Caudate nucleus (tissue), 63 donors: ENCODE measurements at places on chromosomes 2 and 18.
A peak's percentile ranks its signal among the peaks of the same experiment; 100 is the strongest.

- DNase-seq = no peak
These were observed 374.5 kb downstream of the NCKAP5 start for GRCh38 chr2:133193544-133194361.

- DNase-seq = no peak
These were observed 892.2 kb upstream of the ZEB2 start for GRCh38 chr2:145412155-145412554.

GRCh38 chr2:105379741-105380186 lies 19.1 kb downstream of the FHL2 start:
- DNase-seq = no peak

DNA sequence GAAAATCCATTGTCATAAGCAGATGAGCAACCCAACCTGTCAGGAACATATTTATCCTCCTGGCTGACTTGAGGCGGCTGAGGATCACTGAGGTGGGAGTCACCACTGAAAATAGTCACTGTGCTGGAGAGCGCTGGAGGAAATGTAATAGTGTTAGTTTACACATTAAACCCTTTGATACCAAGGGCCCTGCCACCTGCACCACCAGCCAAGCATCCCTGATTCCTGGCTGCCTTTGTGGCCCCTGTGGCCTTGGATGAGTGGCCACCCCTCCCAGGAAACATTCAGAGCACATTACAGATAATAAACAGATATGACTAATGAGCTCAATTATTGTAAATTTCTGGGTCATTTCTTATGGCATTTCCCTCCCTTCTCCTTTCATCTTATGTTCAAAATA lies 105.9 kb downstream of the LYPD1 start:
- no peak for DNase-seq

DNA sequence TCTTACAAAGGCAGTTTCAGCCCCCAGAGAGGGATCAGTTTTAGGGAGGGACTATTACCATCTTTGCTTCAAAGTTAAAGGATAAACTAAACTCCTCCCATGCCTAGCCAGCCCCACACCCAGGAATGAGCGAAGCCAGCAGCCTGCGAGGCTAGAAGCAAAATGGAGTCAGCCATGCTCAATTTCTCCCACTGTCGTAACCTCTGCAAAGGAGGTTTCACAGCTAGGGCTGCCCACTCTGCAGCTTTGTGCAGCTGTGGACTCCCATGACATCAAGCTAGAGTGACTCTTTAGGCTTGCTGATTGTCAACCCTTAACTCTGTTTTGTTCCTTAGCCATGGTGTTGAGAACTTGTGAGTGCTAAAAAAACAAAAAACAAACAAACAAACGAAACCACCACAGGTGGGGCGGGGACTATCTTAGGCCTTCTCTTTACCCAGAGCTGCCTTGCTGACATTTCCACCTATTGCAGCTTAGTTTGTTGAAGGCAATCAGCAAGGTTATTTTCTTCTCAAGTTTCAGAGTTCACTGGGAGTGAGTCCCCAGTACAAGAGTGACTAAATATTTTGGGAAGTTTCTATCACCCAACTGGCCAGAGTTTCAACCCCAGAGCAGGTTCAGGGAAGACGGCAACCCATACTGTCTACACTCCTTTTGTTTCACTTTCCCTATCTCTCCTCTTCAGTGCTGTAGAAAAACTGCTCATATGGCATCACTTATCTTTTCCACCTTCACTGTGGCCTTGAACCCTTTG lies 592.1 kb downstream of the XIRP2 start:
- DNase-seq = no peak

DNA sequence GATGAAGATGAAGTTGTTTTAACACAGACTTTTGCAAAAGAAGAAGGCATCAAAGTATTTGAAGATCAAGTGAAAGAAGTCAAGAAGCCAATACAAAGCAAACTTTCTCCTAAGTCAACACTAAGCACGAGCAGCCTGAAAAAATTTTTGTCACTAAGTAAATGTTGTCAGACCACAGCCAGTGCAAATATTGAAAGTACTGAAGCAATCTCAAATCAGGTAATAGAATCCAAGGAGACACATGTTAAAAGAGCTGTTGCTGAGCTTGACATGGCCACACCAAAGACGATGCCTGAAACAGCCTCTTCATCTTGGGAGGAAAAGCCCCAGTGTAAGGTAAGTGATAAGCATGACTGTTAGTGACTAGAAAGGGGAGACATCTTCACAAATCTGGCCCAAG lies 75.1 kb downstream of the FSIP2 start:
- DNase-seq = no peak

DNA sequence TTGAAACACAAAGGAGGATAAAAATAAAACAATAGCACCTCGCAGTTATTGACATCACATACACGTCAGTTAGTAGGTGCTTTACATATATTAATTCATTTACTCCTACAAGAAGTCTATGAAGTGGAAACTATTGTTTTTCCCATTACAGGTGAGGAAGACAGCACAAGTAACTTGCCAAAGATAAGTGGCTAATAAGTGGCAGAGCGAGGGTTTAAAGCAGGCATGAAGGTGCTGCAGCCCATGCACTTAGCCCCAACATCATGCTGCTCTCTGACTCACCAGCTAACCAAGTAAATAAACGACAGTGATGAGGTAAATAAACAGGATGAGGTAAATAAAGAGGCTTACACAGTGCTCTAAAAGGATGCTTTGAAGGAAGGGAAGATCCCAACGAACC lies 498.6 kb upstream of the ZEB2 start:
- no peak for DNase-seq

DNA sequence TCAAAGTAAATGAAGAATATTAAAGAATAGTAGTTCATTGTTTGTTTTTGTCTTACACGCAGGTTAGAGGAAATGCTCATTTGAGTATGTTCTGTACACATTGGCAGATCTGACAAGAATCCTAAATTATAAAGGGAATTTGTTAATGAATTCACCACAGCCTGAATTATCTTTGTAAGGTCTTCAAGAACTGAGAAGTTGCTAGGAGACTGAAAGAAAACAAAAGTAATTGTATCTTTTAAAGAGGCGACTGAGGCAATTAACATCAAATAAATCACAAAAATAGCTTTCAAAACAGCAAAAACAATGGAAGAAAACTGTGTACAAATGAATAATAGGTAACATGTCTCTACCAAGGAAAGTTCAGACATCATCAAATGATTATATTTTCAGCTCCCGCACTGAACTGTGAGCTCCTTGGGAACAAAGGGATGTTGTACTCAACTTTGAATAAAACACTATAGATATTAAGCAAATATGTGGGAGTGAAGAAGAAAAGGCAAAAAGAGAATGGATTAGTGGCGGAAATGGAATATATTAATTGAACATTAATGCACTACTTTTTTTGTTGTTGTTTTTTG lies 51.7 kb upstream of the ATIC start:
- DNase-seq = no peak

DNA sequence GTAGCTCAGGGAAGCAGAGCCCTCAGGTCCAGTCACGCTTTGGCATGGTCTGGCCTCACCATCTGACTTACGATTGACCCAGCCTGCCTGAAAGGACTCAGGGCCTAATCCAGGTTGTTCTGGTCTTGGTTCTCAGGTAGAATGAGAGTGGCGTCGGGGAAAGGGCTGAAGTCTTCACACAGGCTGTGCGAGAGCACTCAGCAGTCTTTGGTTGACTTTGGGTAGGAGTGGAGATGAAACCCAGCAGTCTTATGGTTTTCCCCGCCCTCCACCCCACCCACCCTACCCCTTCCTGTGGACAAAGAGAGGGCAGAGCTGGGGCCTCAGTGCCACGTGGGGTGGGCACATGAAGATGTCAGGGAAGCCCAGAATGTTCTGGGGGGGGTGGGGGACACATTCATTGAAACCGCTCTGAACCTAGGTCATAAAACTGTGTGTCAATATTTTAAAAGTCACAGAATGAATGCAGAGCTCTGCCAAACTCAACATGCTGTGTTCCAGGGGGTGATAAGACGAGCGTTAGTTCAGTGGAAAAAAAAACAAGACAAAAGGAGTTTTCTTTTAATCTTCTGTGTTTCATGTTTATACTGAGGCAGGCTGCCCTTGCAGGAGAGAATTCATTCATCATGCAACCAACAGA lies 58.6 kb upstream of the ALPP start:
- no peak for DNase-seq

GRCh38 chr2:161426922-161427663 lies 11.0 kb downstream of the TBR1 start:
- DNase-seq = no peak

- no peak for DNase-seq
These were observed 32.0 kb downstream of the NEDD4L start for GRCh38 chr18:58076052-58076451.

DNA sequence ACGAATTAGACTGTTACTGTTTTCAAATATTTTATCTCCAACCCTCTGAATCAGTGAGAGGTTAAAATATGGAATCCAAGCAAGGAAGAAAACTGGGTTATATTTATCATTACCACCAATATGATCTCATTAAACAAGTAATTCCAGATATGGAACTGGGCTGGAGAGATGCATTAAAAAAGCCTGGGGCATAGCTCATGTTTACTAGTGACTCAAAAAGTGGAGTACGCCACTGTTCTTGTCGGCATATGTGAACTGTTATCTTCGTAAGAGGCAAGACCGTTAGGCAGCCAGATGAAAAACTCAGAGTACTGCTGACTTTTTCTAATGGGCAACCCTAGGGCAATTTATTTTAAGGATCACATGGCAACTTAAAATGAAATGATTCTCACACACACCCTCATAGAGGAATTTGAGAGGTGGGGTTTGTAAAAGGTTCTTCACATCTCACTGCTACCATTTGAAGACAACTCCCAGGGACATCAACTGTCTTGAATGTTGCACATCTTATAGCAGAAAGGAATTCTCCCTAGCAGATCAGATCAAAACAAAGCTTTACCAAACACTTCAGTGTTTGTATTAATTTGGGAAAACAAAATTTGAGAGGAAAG lies 105.2 kb upstream of the TFCP2L1 start:
- DNase-seq = no peak

- no peak for DNase-seq
These were observed 137.5 kb upstream of the RNF152 start for GRCh38 chr18:62030091-62030985.

- DNase-seq = no peak
These were observed 292.5 kb downstream of the MTX2 start for GRCh38 chr2:176561706-176562105.

DNA sequence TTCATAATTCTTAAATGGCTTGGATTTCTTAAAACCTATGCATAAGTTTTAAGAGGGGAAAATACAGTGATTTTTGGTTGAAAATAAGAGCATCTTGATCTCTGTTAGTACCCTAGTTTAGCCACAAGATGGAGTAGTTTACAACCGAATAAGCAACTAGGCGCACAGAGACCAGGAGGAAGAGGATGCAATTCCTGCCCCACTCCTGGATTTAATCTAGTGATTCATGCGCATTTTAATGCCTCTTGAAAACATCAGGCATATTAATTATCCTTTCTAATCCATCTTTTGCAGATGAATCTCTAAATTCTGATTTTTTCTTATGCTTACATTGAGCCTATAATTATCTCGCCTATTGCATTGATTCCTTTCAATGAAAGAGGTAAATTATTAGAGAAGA lies 76.7 kb downstream of the MRPS9 start:
- no peak for DNase-seq

- no peak for DNase-seq
These were observed 50.5 kb downstream of the MRPL35 start for GRCh38 chr2:86249579-86250391.

DNA sequence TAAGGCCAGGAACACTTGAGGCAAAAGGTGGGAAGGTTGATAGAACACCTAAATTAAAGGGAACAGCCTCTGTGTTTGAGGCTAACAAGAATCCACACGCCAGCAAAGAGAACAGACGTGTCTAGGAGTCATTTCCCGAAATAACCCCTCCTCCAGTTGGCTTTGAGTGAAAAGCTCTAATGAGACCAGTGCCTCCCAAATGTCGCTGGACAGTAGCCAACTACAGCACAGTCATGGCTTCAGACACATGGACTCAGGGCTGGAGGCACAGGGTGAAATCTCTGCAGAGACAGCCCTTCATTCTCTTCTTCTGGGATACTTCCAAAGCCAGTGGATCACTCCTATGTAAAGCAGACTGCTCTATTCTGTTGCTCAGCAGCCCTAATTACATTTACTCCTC lies 49.6 kb downstream of the SOWAHC start:
- peak; percentile 13 for DNase-seq

GRCh38 chr18:78538669-78539440 lies 440.8 kb upstream of the SALL3 start:
- DNase-seq = no peak

GRCh38 chr18:33720133-33720532 lies 142.1 kb downstream of the ASXL3 start:
- DNase-seq = no peak

GRCh38 chr2:85735691-85736090 lies 18.1 kb upstream of the ATOH8 start:
- DNase-seq = no peak

DNA sequence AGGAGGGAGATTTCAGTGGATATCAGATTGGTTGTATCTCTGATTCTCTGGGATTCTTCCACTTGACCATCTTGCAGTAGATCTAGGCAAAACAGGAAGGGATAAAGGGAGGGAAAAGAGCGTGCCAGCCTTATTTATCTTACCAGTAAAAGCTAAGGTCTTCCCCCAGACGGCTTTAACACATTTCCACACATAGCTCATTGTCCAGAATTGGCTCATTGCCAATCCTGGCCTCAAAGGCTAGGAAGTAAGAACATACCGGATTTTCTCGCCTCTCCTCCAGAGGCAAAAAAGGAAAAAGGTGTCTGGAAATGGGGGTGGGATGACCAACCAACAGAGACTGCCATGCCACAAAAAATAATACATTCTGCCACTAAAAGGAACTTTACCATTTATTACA lies 411.6 kb upstream of the NRP2 start:
- no peak for DNase-seq

DNA sequence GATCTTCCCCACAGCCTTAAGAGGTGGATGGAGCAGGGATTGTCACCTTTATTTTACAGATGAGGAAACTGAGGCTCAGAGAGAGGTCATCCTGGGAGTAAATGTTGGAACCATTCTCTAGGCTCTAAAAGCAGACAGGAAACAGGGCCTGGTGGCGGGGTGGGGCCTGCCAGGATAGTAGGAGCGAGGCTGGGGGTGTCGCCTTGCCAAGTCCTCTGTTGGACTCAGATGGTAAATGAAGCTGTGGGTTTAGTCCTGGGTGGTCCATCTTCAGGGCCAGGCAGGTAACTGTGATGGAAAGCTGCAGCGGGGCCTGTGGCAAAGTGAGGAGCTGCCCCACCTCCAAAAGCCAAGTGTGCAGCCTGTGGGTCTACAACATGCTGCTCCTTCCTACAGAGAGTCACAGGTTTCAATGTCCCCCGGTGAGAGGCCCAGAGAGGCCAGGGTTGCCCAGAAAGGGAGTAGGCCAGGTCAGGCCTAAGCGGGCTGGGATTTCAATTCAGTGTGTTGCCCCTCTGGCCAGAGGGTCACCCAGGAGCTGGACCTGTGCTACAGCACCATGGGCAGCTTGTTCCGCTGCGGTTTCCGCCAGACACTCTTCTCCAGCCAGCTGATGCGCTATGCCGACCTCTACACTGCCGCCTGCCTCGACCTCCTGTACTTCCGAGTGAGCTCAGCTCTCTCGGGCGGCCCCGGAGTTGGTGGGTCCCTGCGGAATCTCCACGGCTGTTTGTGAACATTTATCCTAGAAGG lies 6.6 kb downstream of the NT5DC4 start:
- DNase-seq = no peak

GRCh38 chr2:223727562-223727961 lies 109.8 kb downstream of the AP1S3 start:
- no peak for DNase-seq

GRCh38 chr18:58227361-58227930 lies 183.4 kb downstream of the NEDD4L start:
- no peak for DNase-seq
